ENCODE measurements at places on chromosomes 11 and 22.

- DNase-seq: no peak
Measured at GRCh38 chr11:75993126-75993525, 178.1 kb downstream of the UVRAG start.

- DNase-seq: peak; percentile 0
Measured at GRCh38 chr11:115409691-115410220, 94.5 kb downstream of the CADM1 start.

- DNase-seq: peak; percentile 90
Measured at GRCh38 chr11:31968461-31969358, 122.2 kb upstream of the RCN1 start.

GRCh38 chr11:119560291-119560690 is 137.3 kb upstream of the THY1 start:
- DNase-seq: no peak

GRCh38 chr11:76265771-76266241 is 59.5 kb upstream of the WNT11 start:
- no peak for DNase-seq

DNA sequence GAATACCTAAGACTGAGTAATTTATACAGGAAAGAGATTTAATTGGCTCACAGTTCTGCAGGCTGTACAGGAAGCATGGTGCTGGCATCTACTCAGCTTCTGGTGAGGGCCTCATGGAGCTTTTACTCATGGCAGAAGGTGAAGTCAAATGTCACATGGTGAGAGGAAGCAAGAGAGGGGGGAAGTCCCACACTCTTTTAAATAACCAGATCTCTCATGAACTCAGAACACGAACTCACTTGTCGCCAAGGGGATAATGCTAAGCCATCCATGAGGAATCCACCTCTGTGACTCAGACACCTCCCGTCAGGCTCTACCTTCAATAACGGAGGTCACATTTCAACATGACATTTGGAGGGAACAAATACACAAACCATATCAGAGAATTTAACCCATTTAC is 42.2 kb downstream of the BIRC2 start:
- no peak for DNase-seq

DNA sequence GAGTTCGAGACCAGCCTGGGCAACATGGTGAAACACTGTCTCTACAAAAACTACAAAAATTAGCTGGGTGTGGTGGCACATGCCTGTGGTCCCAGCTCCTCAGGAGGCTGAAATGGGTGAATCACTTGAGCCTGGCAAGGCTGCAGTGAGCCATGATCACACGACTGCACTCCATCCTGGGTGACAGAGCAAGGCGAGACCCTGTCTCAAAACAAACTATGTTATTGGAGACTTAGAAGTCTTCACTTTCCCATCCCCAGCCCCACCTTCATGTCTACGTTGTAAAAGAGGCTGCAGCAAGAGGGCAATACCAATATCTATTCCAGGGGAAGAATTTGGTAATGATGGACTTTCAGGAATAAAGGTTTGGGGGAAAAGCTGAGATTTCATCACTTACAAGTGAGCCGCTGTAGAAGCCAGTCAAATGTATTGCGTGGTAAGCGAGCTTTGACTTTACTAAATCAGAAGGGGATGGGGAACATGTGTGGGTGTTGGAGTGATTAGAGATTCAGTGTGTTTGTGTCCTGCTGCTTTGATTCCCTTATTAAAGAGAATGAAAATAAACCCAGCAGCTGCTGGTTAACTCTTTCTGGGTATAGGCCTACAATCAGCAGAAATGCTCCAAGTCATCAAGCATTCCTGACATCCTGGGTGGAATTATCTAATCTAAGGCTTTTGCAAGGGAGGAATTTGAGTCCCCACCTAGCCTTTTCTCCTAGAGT is 53.7 kb downstream of the UBASH3B start:
- DNase-seq: peak; percentile 85

DNA sequence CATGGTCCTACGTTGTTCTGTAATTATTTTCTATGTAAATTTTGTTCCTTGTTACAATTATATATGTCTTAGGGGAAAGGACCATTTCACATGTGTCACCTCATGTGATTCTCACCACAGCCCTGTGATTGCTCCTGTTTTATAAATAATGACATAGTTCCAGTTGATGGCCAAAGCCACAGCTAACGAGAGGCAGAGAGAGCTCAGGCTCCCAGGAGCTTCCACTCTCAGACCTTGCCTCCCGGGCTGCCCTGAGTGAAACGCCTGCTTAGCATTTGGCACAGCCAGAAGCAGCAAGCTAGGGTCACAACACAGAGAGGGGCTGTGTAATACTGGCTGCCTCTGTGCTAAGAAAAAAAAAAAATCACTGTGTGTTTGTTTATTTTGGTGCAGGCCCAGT is 5.9 kb downstream of the TMEM121B start:
- DNase-seq: no peak
